ENCODE measurements at places on chromosomes 1 and 21.

DNA sequence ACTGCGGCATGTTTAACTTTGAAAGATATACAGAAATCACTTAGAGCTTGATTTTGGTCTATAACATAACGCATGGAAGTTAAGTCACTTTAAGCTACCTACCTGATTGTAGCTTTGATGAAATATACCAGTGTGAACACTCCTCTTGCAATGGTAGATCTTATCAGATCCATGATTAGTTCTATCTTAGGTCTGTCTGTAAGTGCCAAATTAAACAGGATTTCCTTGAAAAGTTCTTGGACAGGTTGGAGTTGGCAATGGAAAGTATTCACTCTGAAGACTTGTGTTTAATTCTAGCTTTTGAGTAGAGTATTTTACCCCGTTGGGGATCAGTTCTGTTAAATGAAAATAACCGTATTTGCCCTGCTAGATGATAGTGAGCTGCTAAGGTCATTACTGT is 4.1 kb upstream of the ADGRL4 start:
- no peak for DNase-seq

GRCh38 chr1:8457760-8458381 is 140.0 kb downstream of the SLC45A1 start:
- DNase-seq: no peak

- no peak for DNase-seq
These were observed 117.5 kb downstream of the PRDM16 start for GRCh38 chr1:3186526-3186921.

DNA sequence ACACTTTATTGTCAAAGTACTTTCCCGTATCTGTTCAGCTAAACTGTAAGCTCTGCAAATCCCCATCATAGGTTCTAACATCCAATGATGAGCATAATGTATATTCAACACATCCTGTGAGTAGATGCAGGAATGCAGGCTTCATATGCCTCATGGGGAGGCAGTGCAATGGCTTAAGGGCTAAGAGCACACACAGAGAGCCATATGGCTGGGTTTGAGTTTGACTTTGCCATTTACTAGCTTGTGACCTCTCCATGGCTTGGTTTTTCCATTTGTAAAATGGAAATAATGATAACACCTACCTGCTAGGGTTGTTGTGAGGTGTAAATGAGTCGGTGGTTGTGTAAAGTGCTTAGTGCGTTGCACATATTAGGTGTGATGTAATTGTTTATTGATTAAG is 13.4 kb downstream of the RCSD1 start:
- no peak for DNase-seq

DNA sequence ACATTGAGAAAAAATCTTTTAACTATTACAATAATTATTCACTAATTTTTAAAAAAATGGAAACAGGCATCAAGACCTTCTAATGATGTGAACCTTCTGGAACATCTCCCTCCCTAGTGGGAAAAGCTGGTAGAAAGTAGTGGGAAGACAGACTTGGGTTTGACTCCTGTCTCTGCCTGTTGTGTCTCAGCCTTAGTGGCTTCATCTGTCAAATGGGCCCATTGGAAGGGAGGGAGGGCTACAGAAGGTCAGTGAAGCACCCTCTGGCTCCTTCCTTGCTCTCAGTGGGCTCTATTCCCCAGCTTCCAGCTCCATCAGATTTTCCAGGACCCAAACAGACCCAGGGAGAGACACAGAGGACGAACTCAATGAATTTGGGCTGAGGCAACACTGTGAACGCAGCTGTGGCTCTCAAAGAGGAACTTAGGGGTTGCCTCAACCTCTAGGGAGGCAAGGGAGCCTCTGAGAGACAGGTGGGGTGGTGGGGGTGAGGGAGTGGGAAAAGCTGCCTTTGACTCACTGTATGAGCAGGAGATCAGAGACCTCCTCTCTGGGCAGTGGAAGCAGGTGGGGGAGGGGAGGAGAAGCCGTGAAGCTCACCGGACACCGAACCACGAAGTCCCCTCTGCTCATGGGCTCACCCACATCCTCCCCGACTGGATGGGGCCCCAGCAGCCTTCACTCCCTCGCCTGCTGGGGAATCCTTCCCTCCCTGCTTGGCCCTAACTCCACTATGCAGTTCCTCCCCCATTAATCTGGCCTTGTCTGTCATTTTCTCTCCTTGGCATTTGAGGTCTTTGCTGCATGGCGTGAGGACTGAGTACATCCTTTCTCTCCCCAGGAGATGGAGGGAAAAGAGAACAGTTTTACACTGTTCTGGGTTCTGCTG is 4.5 kb downstream of the CNR2 start:
- DNase-seq: no peak

DNA sequence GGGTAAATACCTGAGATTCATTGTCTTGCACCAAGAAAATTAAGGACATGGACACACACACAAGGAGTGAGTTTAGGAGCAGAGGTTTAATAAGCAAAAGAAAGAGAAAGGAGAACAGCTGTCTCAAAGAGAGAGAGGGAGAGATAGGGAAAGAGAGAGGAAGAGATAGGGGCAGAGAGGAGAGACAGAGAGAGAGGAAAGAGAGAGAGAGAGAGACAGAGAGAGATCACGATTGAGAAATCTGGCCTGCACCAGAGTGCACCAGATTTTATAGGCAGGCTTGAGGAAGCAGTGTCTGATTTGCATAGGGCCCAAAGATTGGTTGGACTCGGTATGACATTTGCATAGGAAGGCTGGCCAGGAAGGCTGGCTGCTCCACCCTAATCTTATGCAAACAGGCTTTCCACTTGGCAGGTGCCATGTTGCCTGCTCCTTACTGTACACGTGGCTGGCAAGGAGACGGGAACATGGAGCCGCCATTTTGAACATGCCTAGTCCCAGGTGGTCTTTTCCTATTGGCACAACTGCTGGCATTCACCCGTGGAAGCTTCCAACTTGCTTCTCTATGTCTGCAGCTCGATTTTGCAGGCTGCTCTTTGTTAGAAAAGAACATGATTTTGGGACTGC is 419.9 kb downstream of the ZP4 start:
- no peak for DNase-seq

DNA sequence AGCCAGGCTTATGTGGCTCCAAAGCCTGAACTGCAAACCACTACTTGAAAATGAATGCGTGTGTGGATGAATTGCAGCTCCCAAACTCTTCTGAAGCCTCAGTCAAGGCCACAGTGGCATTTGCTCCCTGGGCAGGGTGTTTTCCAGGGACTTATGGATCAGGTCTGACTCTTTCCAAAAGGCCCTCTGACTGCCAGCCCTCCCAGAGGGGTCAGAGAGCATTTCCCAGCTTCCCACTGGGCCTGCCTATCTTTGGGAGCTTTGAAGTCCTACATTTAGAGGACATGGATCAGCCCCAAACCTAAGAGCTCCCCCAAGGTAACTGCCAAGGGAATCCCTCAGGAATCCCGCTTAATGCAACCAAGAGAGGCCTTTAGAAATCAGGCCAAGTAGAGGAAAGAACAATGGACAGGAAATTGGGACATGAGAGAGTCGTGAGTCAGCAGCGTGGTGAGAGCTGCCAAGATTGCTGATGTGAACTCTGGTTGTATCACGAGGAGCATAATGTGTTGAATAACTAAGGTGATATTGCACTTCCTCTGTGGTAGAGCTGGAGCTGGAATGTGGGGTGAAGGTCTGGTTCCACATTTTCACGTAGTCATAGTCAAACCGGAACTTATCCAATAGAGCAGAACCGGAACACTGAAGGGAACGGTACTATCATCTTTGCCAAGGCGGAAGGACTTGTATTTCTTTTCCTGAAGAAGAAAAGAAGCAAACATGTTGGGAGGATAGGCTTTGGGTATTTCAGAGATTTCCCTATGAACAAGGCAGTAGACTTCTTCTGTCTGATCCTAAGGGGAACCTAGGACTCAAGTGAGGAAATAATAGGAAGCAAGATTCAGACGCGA is 99.4 kb upstream of the JUN start:
- DNase-seq: no peak

DNA sequence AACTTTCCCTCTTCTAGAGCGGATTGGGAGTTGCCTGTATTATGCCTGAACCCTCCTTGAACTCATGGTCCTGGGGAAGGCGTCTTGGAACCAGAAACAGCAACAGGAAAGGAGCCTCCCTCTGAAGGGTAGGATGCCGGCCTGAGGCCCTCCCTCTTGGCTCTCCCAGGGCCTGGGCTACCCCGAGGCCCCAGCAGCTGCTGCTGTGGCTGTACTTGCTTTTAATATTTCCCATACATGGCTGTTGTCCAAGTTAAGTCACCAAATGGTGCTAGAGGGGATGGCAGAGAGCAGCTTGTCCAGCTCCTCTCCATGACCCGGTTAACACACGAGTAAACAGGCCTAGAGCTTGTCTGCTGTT is 10.5 kb downstream of the CHRNB2 start:
- no peak for DNase-seq

DNA sequence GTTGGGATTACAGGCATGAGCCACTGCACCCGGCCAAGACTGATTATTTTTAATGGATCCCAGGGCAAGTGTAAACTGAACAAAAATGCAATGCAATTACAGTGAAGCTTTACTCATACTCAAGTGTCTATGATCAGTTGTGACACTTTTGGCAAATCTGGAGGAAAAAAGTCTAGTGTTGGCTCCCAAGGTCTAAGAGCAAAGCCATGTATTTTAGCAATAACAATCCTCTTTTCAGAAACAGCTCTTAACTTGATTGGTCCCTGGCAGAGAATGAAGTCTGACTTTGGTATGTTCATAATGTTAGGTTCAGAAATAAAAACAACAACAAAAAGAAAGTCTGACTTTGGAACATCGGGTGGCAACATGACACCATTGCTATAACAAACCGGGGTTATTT is 40.2 kb upstream of the C1orf53 start:
- no peak for DNase-seq

DNA sequence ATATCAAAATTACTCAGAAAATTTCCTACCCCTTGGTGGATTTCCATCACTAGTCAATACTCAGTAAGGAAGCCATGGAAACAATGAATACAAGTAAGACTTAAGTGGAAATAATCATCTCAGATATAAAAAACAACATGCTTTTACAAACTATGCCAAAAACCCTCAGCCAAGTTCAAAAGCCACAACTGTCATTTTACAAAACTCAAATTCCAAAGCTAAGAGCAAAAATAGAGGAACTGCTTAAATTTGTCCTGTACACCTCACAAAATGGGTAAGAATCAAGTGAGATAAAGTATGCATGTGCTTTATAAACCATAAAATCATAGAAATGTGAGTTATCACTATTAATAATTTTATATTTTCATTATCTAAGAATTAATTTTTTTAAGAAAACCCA is 9.6 kb downstream of the TMCO1 start:
- DNase-seq: no peak

- DNase-seq: no peak
These were observed 18.1 kb downstream of the SLC45A3 start for GRCh38 chr1:205662135-205662738.

- DNase-seq: no peak
These were observed 215.7 kb upstream of the IRF2BP2 start for GRCh38 chr1:234825498-234826165.

- DNase-seq: no peak
These were observed 890.6 kb downstream of the KCNT2 start for GRCh38 chr1:195717651-195718050.

DNA sequence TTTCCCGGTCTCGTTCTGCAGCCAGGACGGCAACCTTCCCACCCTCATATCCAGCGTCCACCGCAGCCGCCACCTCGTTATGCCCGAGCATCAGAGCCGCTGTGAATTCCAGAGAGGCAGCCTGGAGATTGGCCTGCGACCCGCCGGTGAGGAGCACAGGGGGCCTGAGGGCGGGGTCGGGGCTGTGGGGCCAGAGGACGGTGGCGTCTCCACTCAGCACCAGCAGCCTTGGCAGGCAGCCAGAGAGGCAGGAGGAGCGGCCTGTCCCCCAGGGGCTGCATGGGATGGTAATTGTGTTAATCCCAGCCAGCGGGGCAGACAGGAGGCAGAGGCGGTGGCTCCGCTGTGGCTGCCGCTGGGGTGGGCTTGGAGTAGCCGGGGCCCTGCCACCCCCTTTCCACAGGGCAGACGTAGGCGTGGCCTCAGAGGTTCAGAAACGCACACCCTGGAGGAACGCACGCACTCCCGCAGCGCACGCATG is 12.1 kb downstream of the SAMD11 start:
- no peak for DNase-seq

DNA sequence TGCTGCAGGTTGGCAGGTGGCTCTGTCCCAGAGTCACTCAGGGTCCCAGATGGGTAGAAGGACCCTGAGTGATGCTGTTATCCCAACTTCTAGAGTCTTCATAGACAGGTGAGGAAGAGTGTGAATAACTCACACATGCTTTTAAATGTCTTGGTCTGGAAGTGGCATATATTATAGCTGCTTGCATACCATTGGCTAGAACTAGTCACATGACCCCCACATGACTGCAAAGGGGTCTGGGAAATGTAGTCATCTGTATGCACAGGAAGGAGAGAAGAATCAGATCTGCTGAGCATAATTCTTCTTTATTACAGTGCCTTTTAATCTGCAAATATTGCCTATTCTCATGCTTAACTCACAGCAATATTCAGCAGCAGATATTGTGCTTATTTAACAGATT is 28.2 kb upstream of the KLHDC7A start:
- no peak for DNase-seq

GRCh38 chr21:16388291-16388690 is 658.5 kb downstream of the USP25 start:
- DNase-seq: no peak

- no peak for DNase-seq
These were observed 253.0 kb downstream of the GPR52 start for GRCh38 chr1:174700775-174701174.

DNA sequence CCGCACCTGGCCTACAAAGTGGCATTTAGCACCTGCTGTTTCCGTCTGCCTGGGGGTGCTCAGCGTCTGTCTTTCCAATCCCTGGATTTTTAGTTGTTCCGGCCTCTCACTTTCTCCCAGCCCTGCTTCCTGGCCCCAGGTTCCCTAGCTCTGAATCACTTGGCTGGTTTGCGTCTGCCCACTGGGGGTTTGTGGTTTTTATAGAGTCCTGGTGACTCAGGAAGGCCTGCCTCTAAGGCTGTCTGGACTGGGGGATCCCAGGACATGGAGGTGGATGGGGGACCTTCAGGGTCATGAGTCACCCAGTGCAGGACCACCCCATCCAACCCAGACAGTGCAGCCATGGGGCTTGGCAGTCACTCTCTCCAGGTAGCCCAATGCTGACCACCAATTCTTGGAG is 53.5 kb downstream of the MRPL37 start:
- no peak for DNase-seq

DNA sequence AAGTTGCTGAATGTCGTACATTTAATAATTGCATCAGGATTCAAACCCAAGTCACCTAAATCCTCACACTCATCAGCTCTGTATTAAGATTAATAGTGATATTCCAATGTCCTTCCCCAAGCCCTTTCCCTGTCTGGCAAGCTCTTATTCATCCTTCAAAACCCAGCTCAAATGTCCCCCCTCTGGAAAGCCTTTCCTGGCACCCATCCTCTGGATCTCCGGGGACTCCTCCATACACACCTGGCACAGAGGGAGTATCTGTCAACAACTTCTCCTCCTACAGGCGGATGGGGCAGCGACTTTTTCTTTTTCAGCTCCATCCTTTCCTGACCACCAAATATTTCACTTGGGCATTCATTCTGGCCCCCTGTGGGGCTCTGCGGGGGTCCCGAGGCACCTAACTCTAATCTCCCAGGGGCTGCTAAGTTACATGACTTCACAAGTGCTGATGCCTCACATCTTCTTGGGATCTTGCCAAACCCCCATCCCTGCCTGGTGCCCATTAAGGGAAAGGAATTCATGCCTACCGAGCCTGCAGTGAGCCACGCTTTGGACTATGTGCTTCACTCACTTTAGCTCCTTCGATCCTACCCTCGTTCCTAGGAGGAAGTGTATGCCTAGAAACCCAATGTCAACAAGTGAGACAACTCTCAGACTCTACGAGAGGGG is 15.2 kb downstream of the TINAGL1 start:
- DNase-seq: no peak

GRCh38 chr1:54859700-54860391 is 27.1 kb downstream of the DHCR24 start:
- no peak for DNase-seq
